Posterior cingulate gyrus (tissue), 11 donors: ENCODE measurements at places on chromosomes 7 and 10.

DNA sequence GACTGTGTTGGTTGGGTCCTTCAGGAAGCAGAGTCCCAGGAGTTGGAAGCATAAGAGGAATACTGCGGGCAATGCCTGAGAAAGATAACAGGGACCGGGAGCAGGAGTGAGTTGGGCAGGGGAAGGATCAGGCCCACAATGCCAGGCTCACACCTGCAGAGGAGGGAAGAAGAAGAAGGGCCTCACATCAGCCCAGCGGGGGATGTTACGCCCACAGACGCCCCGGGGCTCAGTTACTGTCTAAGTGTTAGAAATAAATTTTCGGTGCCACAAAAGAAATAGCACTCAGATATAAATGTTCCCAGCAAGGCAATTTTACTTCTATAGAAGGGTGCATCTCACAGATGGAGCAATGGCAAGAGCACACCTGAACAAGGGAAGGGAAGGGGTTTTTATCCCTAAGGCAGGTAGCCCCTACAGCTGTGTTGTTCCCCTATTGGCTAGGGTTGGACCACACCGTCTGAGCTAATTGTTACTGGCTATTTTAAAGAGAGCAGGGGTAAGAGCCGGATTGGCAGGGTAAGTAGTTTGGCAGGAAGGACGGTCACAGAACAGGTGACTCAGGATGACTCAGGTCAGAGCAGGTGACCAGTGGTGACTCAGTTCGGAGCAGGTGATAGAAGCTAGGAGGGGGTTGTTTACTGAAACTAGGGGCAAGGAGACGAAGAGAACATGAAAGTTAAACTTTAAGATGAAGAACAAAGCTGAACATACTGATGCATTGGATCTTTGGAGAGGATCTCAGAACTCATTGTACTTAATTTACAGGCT, at the start of gene NOS3:
TSS of gene NOS3 (plus strand) at position 602 of the 771 bp plus-strand sequence. CDS start 2,787 bp downstream, outside the sequence.
- no peak for DNase-seq

DNA sequence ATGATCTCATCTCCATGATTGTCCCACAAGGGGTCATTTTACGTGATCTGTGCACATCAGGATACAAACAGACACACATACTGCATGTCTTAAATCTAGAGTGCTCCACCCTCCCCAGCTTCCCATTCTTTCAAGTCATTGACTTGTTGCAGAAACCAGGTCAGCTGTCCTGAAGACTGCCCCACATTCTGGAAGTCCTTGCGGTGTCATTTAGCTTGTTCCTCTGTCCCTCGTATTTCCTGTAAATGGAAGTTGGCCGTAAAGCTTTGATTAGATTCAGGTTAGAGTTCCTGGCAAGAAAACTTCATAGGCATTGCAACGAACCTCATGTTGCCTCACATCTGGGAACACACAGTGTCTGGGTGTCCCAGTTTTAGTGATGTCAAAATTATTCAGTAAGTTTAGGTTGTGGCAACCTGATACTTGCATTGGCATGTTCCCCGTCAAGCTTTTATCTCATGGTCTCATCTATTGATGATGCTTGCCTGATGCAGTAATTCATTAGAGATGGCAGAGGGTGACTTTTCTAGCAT, 417.4 kb upstream of the GALNT17 start:
- DNase-seq = no peak

GRCh38 chr7:96241855-96242254, 80.0 kb downstream of the SLC25A13 start:
- DNase-seq = no peak

DNA sequence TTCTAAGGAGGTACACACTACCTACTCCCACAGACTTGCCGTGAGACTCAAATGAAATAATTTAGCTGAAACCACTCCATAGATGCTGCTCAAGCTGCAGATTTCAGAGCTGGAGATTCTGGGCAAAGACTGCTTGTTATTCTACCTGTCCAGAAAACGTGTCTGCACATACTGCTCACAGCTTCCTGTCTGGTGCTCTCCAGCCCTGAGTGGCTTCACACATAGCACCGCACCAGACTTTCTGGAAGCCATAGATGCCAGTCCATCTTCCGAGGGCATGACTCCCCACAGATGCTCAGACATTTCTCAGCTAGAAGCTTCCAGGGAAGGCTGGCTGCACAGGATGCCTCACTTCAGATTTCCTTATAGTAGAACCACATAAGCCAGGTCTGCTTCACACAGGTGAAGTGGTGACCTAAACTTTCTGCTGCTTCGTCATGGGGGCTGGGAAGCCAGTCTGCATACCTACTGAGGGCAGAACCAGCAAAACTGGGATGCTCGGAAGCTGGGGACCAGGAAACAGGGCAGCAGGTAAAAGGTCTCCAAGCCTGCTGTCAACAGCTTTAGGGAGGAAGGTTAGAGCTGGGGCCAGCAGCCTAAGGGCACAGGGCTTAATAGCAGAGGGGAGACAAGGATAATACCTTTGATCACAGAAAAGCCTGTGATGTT, 18.2 kb downstream of the CCDC6 start:
- DNase-seq = no peak

DNA sequence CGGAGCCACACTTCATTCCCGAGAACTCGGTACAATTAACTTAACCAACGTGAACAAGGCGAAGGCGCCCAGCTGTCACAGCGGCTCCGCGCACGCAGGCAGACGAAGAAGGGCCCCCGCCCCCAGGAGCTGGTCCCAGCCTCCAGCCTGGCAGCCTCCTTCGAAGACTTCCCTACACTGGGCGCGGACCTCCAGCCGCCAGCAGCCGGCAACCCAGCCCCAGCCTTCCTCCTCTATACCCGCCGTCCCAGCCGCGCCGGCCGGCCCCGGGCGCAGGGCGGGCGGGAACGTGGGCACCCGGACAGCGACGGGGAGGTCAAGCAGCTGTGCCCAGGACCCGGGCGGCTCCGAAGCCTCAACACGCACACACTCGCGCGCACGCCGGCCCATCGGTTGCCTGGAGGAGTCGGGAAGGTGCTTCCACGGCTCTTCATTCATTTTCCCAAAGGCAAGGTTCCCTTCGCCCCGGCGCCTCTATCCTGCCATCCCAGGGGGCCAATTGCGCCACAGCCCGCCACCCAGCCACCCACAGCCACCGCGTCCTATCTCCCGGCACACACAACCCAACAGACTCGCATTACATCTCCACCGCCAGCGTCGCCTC, 1.6 kb downstream of the CHST15 start:
- peak; percentile 64 for DNase-seq

- DNase-seq = peak; percentile 31
Measured at GRCh38 chr7:151632750-151633515, 113.2 kb upstream of the RHEB start.

GRCh38 chr7:29552392-29552791, 11.2 kb upstream of the PRR15 start:
- no peak for DNase-seq

- DNase-seq = no peak
Measured at GRCh38 chr10:72106154-72106849, 18.0 kb upstream of the SPOCK2 start.

DNA sequence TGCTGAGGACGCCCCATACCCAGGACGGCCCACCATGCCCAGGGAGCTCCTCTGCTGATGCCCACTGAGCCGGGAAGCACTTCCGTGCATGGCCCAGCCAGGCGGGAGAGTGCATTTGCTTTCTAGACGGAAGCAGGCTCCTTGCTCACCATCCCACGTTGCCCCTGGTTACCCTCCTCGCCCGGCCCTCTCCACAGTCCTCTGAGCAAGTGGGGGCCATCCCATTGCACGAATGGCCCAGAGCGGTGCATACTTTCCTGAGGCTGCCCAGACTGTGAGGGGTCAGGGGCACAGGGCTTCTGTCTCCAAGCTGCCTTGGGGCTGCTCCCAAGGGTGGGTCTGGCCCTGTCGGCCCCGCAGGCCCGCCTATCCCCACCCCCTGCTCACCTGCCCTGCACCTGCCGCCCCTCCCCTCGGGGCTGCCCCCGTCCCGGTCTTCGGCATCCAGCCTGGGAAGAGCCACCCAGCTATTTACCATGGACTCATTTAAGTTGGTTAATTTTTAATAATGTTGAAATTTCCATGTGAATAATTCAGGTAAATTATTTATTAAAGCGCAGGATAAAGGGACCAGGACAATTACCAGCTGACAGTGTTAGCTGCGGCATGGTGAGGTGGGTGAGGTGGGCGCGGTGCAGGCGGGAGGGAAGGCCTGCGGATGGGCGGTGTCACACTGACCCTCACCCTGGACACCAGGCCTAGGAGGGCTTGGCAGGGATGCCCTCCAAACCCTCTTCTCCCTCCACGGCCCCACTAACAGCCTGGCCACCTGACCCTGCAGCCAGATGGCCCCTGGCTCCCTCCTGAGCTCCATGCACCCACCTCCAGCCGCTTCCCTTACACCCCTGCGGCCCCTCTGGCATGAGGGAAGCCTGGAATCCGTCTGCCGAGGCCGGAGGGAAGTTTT, 104.4 kb downstream of the MICALL2 start:
- DNase-seq = no peak

- no peak for DNase-seq
Measured at GRCh38 chr10:511849-512191, 177.6 kb downstream of the DIP2C start.

- DNase-seq = no peak
Measured at GRCh38 chr7:1364906-1365570, 94.2 kb downstream of the MICALL2 start.

GRCh38 chr10:821322-821721, 110.2 kb downstream of the LARP4B start:
- DNase-seq = peak; percentile 59

DNA sequence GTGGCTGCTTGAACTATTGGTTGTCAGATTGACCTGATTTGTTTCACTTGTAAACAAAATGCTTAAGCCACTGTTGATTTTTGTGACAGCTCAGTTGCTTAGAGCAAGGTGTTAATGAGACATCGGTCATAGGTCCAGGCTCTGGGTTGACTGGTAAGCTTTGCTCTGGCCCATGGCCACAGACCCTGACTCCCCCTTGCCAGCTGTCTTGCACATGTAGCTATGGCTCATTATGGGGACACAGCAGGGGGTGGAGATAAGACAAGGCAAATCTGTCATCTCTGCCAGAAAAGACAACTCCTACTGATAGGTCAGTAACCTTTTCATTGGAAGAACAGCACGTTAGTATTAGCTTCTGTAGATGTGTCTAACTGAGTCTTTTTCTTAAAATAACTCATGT, 95.3 kb downstream of the KAT6B start:
- DNase-seq = no peak

DNA sequence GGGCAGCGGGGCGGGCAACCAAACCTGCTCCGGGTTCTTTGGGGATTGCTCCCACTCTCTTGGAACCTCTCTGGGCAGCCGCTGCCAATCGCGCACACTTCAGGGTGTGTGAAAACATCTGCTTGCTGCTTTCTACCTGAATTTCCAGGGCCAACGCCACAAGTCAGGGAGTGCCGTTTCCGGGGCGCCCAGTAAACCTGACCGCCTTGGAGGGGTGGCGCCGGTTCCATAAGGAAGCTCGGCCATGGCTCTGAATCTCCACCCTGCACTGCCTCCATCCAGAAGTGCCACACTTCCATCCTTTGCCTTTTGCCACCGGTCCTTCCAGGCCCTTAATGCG, 679 bp upstream of the AFAP1L2 start:
- no peak for DNase-seq

- DNase-seq = no peak
Measured at GRCh38 chr10:7560519-7560918, 106.2 kb downstream of the ITIH5 start.

DNA sequence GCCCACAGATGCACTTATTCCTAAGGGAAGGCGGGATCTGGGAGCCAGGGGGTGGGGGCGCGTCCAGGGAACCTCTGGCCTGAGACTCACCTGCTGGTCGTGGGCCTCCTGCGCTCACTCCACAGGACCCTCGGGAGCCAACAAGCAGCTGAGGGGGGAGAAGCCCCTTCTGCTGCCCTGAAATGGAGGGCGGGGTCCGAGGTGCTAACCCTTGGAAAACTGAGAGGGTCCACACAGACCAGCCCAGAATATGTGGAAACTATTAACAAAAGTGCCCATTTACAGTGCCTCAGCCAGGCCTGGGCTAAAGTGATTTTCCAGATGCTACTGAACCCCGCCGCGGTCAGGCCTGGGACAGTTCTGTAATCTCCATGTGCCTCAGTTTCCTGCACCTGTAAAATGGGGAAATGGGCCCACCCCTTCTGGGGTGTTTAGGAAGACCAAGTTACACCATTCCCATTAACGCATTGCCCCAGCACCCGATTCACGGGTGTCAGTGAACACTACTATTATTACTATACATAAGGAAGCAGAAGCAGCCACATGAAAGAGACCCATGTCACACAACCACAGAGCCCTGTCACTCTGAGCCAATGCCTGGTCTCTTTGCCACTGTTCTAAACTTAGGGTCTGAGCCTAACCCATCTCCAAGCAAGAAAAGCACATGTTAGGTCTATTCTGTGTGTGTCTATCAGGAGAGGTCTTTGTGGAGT, 630 bp upstream of the VSTM4 start:
- no peak for DNase-seq

DNA sequence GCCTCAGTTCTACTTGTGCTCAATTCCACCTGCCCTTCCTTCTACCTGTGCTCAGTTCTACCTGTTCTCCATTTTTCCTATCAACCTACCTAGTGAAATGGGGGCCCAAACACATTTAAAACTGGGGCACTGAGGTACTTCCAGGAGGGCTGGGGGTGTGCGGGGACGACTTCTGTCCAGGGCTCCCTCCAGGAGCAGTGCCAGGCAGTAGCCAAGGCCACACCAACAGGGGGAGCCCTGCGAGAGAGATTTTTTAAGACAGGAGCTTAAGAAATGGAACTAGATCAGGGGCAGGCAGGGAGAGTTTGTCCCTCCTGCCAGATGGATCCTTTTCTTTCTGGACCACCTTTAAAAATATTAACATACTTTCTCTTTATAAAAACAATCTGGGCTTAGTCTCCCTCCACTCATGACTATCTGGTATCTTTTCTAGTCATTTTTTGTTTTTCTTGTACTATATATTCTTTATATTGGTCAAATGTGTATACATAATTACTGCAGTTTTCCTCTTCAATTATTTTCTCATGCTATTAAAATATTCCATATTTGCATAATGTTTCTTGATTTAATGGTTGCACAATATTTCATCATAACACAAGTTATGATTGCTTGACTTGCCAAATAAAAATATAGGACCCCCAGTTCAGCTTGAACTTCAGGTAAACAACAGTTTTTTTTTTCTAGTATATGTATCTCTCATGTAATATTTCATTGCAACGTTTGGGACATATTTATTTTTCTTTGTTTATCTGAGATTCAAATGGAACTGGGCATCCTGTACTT, 47.3 kb upstream of the INSYN2A start:
- DNase-seq = no peak

DNA sequence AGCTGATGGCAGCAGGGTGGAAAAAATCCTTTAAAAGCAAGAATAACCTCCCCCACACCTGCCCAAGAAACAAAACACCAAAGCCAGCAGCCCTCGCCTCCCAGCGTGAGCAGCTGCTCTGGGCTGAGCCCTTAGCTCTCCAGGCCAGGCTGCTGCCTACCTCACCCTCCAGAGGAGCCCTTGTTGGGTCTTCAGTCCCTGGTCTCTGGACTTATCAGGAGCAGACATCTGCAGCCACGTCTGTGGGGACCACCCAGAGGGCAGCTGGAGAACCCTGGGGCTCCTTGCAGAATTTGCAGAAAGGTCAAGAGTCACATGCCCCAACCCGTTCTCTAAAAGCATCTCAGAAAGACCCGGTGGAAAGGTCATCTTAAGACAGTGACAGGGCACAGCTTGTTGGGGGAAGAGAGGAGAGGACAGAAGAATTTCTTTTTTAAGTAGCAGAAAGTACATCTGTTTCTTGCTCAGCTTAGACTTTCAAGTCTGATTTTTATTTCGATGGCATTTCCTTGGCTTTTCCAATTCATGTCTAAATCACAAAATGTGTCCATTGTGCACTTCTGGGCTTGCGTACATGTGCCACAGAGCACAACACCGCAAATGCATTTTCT, 425.7 kb upstream of the NFE2L3 start:
- no peak for DNase-seq
